Natural killer cell (primary cell): ENCODE measurements at places on chromosomes 6 and 20.

GRCh38 chr6:117733341-117733740 lies 58.1 kb downstream of the NUS1 start:
- no peak for DNase-seq

DNA sequence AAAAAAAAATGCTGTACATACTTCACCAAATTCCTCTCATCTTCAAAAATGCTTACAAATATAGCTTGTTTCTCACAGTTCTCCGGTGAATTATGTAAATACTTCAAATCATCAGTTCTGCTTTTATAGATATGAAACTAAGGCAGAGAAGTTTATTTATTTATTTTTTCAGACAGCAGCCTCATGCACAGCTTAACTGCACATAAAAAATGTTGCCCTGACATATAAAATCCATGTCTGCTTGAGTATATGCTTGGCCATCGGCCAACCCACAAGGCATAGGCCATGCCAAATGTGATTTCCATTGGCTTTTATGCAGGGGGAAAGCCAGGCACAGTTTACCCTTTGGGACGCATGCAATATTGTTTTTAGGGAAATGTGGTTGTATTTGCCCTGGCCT lies 57.3 kb upstream of the PHACTR2 start:
- no peak for DNase-seq

- DNase-seq: no peak
These were observed 199.2 kb upstream of the PMEPA1 start for GRCh38 chr20:57908704-57909630.

DNA sequence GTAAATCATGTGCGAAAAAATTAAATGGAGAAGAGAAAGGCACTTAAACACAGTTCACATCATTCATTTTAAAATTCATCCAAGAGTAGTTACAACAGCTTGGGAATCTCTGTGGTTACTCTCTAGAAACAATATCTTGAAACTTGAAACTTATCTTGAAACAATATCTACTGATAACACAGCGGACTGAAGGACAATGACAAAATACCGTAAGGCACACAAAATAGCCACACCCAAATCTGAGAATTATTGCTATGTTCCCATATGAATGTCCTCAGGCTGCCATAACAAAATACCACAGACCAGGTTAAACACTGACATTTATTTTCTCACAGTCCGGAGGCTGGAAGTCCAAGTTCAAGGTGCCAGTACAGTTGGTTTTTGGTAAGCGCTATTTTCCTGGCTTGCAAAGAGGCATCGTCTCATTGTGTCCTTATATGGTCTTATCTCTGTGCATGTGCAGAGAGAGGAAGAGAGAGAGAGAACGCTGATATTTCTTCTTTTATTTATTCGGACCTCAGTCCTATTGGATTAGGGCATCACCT lies 122.5 kb upstream of the BTBD3 start:
- no peak for DNase-seq

DNA sequence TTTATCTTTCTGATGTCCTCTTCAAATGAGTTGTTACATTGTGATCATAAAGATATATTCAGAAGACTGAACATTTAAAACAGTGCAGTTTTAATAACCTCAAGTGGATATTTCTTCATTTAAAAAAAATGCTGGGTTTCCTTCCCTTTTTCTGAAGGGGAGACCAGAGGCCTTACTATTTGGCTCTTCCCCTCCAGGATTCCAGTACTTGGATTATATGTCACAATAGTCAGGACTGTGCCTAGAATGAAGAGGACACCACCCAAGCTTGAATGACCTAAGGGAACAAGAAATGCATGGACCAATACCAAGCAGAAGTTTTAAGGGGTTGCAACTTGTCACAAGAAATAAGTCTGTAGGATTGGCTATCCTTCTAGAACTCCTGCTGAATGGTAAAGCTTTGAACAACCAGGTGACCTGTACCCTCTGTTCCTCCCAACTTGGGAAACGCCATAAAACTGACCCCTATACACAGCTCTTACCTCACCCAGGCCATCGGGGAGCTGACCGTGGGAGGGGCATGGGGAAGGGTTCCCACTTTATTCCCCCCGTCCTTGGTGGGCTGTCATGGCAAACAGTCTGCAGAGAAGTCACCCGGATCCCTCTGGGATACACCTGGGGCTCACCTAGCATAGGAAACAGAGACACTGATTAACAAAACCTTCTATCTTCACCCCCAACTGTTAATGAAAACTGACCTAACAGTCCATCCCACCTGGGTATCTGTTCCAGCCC lies 2.0 kb downstream of the FRS3 start:
- no peak for DNase-seq

DNA sequence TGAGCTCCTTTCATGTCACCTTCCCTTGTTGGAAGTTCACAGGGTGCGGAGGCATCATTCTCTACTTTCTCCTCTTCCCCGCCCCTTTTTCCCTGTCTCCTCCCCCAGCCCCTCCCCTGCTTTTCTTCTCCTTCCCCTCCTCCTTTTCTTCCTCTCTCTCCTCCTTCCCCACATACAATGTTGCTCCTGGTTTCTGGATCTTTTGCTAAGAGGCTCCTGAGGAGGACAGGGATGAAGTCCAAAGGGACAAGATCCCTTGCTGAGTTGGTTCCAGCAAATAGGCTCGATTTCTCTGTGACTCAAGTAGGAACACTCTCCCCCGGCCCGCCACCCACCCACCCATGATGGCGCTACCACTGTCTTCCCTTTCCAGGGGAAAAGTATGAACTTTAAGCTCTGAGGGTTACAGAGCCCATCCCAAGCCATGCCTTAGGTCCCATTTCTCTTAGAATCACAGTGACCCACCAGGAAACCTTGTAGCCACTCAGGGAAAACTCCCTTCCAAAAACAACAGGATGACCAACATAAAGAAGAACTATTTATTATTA lies 852 bp upstream of the TFEB start:
- DNase-seq: no peak

GRCh38 chr6:151330130-151330696 lies 61.1 kb downstream of the ZBTB2 start:
- DNase-seq: no peak

DNA sequence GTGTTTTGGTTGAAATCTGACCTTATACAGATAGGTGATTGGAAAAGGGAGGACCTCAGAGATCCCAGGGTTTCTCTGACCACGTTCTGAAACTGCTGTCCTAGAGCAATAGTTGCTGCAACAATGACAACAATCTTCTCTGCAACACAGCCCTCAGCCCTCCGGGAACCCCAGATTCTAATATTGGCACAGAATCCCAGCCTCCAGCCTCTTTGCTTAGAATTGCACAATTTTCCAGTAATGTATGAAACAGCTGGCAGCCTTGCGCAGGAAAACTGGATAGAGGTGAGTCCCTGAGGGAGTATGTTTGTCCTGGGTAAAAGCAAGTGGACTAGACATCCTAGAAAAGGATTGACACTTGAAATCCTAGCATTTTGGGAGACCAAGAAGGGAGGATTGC lies 30.4 kb upstream of the PNRC1 start:
- DNase-seq: no peak

- DNase-seq: no peak
These were observed 117.3 kb downstream of the JARID2 start for GRCh38 chr6:15363164-15363522.

DNA sequence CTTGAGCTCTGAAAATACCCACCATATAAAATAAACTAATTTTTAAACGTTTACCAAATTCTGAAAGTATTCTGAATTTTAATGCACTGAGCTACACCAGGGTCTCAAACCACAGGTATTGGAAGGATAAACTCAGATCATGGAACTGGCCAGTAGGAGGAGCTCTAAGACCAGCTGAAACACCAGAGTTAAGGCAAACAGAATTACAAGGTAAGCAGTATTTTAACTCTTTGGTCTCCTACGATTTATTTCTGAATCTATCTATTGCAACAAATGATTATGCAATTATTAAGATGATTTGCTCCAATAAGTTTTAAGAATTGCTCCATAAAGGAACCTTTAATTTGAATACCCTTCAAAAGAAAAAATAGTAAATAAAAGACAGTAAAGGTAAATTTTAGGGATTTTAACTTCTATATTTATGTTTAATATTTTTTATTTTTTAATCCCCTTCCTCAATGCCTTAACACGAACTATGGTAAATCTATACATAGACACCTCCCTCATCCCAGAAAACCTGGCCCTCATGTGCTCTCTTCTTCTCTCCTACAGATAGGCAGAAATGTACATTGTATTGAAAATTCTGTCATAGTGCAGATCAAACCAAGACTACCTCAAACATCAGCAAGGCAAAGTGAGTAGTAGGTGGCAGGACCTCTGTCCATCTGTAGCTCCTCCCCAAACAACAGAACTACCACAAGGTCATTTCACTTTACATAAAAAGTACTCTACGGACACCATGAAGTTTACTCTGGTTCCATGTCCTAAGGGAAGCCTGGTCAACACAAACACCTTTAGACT lies 58.4 kb downstream of the SMLR1 start:
- DNase-seq: peak; percentile 32

DNA sequence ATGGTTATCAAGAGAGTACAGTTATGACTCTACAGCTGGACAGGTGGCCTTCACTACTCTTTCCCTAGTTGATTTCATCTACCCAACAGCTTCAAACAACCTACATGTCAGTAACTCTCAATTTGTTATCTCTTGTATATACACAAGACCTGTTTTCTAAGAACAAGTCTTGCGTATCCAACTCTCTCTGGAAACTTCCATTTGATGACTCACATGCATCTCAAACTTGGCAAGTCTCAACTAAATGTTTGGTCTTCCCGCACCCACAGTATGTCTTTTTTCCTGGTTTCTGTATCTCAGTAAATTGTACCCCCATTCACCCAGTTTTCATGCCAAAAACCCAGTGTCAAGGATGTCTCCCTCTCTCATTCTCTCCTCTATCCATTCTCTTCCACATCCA lies 97.7 kb downstream of the BTBD9 start:
- no peak for DNase-seq
